ENCODE measurements at places on chromosomes 7 and 10.

GRCh38 chr7:128270826-128271272 is 29.8 kb downstream of the LEP start:
- no peak for DNase-seq

DNA sequence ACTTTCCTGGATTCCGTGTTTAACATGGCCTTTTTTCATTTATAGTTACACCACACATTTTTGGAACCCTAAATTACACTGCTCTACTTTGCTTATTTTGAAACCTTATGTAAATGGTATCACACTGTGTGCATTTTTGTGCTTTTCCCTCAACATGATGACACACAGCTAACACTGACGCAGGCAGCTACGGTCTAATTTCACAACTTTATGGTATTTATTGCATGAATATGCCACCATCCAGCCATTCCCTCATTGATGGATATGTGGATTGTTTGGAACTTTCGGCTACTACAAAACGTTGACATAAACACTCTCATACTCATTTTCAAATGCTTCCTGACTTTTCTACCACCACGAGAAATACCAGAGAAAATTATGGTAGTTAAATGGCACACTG is 6.9 kb downstream of the PAPOLB start:
- DNase-seq, result no peak

- DNase-seq, result no peak
These were observed 241.9 kb upstream of the SP8 start for GRCh38 chr7:21028599-21028998.

DNA sequence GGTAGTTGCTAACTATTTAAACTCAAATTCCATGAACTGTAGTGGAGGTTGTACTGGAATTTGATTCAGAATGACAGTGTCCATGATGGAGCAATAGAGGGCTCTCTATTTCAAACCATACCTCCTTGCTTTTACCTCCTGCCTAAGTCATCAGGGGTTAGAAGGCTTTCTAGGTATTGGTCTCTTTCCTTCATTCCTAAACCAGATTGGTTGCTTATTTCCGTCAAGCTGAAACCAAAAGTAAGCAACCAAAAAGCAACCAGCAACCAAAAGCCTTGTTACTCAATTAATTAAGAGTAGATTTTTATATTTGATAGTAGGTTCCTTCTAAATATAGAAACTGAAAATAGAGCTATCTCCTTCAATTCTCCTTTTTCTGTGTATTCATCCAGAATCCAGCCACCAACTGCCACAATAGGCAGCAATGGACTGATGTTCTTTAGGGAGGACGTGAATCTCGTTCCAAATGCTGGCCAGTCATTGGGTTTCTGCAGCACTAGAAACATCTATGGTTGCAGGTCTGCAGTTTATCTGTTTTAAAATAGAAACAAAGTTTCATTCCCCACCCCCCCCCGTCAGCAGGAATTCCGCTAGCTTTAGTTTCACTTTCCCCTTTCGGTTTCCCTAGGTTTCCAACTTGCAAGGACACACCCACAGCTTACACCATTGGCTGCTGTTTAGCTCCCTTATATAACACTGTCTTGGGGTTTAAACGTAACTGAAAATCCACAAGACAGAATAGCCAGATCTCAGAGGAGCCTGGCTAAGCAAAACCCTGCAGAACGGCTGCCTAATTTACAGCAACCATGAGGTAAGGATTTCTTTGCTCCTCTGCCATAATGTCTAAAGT is at the start of gene IFIT1:
IFIT1 (plus strand) TSS at position 717 of the 850 bp plus-strand sequence; CDS start at position 807, 90 bp downstream.
- DNase-seq, result no peak

Data from GOT3 (cell line).